ENCODE measurements at places on chromosomes 11 and 22.

GRCh38 chr11:118908901-118909618 lies 16.7 kb downstream of the BCL9L start:
- no peak for DNase-seq

- no peak for DNase-seq
These were observed 22.4 kb upstream of the APOBEC3A start for GRCh38 chr22:38935023-38935422.

DNA sequence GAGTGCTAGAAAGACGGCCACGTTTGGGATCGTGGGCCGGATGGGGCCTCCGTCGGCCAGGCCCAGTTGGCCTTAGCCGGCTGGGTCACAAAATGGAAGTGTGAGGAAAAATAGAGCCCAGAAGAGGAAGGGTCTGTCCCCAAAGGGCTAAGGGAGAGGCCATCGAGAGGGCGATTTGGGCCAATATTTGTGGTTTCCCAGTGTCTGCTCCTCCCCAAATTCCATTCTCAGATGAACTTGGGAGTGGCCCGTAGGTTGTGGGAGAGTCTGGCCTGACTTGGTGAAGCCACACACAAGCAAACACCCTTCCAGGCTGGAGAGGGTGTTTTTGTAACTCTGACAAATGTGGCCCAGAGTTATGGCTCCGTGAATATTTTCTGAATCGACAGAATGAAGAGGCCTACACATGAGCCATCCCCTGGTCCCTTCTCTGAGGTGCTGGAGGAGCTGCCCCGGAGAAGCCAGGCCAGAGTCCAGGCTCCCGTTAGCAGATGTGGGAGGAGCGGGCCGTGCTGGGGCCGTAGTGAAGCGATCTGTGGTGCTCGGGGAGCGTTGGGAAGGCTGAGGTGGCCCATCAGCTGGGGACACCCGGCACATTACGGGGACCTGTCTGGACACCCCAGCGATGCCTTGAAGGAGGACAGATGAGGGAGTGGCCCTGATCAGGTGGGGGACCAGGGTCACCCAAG lies 73.5 kb upstream of the PPARA start:
- no peak for DNase-seq

GRCh38 chr11:77199137-77199745 lies 71.2 kb downstream of the MYO7A start:
- no peak for DNase-seq

GRCh38 chr22:40668611-40669411 lies 10.5 kb upstream of the MCHR1 start:
- DNase-seq: no peak

GRCh38 chr11:102317768-102318103 lies 452 bp downstream of the BIRC3 start:
- DNase-seq: no peak

DNA sequence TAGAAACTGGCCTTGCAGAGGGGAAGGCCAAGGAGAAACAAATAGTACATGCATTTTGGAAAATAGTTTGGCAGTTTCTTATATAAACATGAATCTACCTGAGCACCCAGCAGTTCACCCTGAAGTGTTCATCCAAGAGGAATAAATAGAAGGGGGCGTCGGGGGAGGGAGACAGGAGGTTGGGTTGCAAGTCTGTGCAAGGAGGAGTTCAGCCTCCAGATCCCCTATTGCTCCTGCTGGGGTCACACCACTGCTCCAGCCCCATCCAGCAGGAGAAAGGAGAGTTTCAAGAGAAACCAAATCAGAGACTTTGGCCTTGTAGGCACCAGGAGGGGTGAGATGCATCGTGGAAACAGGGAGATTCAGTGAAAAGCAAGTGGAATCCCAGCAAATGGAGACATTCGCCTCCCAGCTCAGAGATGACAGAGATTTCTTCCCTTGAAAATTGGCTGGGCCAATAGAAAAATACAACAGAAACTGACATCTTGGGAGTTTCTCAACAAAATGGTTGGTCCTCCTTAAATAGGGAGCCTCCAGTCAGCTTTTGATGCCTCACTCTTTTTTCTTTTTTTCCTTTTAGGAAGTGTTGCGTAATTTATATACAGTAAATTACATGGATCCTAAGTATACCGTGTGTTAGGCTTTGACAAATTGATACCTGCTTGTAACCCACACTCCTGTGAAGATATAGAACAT lies 34.1 kb downstream of the OTOG start:
- no peak for DNase-seq

DNA sequence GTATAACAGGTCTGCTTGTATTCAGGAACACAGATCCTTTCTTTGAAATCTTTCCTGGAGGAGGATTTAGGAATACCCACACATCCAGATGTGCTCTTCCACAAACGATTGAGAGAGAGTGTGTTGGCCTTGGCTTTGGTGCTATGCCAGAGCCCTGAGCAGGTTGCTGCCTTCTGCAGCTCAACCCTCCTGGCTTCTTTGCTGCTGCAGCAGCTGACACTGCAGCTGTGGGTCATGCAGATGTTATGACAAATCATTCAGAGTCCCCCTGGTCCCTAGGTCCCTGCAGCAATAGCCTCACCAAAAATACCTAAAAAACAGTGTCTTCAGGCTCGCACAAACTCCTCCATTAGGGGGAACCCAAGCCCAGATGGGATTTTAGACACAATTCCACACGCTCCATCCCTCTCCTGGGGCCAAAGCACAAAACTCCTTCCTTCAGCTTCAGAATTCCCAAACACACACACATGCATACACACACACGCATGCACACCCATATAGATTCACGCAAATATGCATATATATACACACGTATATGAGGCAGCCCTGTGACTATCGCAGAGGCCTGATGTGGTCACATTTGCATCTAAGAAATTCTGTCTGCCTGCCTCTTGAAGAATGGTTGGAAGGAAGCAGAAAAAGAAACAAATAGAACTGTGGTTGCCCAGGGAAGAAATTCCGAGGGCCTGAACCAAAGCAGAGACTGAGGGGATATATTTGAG lies 35.4 kb downstream of the SLN start:
- DNase-seq: no peak

DNA sequence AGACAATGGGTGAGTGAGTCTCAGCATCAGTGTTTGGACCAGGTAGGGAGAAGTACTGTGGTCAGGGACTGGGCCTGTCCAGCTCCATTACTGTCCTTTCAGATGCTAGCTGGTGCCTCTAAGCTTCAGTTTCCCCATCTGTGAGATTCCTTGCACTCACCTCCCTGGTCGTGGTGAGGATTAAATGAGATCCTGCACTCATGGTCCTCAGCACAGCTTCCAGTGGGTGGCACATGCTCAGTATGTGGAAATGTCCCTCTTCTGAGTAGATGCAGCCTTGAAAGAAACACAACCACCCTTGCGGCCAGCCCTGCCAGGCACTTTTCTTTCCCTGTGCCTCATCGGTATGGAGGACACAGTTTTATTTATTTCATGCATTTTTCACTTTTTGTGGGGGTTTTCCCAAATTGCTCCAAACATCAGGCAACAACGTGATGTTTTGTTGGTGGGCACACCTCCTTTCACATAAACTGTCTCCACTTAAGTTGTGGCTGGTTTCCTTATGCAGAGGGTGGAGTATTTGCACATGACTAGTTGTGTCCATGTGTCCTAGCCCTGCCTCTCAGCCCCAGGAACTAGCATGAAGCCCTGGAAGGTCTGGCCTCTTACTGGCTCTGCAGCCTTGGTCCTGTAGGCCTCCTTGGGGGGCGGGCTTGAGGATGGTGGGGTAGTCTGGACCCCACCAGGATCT lies 1.1 kb downstream of the LZTR1 start:
- DNase-seq: no peak

- DNase-seq: no peak
These were observed 1306.0 kb downstream of the TBC1D22A start for GRCh38 chr22:48068323-48068885.

DNA sequence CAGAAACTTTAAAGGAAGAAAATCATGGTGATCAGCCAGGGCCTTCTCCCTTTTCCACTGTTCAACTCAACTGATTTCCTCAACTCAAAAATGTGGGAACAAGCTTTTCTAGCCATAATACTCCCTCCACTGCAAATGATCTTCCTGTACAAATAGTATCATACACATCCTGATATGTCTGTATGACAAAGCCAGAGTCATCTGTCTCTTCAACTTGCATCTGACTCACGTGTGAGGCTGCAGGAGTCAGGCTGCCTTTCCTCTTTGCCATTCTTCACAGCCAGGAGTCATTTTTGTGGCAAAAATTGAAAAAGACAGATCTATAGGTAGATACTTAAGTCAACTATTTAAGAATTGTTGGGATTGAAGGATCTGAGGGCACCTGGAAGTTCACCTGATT lies 13.3 kb downstream of the PATZ1 start:
- no peak for DNase-seq

- no peak for DNase-seq
These were observed 13.9 kb upstream of the TP53AIP1 start for GRCh38 chr11:128956401-128957201.

DNA sequence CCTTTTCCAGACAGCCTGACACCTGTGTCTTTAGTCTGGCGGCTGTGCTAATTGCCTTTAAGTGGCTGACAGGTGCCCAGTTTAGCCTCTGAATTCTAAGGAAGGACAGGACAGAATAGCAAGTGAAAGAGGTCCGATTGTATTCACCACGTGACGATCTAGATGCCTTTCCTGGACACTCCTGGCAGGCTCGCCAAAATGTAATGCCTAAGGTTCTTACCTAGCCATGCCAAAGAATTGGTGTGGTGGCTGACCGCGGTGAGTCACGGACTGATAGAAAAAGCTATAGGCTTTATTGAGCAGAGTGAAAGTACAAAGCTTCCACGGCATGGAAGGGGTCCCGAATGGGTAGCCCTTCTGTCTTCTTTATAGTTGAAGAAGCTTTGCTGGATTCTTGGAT lies 26.7 kb downstream of the ANKRD42 start:
- DNase-seq: no peak

- no peak for DNase-seq
These were observed 454.3 kb upstream of the KIRREL3 start for GRCh38 chr11:127454856-127455255.

DNA sequence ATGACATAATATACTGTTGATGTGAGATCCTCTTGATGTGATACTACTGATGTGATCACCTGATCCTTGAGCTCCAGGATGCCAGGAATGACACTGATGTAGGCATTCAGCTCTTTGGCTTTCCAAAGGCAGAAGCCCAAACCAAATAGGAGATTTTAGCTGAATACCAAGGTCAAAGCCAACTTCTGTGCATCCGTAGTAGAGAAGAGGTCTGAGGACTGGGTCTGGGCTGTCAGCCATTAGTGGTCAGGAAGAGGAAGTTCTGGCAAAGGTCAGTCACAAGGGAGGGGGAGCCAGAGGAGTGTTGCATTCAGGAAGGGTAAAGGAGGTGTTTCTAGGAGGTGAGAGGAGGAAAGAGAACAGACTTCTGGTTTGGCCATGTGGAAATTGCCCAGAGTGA lies 53.4 kb upstream of the PARVG start:
- DNase-seq: no peak

DNA sequence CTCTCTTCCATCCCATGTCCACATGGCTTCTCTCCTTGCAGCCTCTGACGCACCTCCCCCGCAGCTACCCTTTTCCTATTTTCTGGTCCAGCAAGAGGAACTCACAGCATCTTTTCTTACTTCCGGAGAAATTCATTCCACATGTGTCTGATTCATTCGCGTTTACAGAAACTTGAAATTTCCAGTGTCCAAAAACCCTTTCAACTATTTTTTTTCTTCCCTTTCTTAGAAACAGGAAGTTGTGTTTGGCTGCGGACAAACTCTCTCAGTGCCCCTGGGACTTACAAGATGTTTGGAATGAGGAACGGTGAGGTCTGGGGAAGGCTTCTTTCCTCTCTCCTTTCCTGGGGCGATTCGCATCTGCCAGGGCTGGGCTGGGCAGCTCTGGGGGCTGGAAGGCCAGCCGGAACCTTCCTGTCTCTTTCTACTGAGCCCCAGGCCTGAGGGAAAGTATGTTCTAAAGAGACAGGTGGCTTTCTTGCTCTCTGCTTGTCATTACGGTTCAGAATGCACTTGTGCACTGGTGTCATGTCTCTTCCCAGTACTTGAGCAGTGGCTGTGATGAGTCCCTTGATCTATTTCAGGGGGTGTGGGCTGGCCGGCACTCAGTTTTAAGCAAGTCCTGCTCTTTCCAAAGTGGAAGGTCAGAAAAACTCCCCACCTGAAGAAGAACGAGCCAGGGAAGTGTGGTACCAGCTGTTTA lies 27.5 kb downstream of the ADAMTS8 start:
- DNase-seq: no peak

GRCh38 chr11:57417056-57417455 lies 9.9 kb downstream of the SLC43A3 start:
- DNase-seq: no peak

GRCh38 chr11:59859673-59860072 lies 6.6 kb downstream of the TCN1 start:
- DNase-seq: no peak

- DNase-seq: no peak
These were observed 10.3 kb downstream of the SYT13 start for GRCh38 chr11:45275828-45276227.

GRCh38 chr11:19792510-19792909 lies 79.9 kb downstream of the NAV2 start:
- no peak for DNase-seq

GRCh38 chr22:46849951-46850350 lies 87.5 kb downstream of the TBC1D22A start:
- DNase-seq: no peak

- DNase-seq: no peak
These were observed 2.0 kb downstream of the MYH9 start for GRCh38 chr22:36385491-36386350.

DNA sequence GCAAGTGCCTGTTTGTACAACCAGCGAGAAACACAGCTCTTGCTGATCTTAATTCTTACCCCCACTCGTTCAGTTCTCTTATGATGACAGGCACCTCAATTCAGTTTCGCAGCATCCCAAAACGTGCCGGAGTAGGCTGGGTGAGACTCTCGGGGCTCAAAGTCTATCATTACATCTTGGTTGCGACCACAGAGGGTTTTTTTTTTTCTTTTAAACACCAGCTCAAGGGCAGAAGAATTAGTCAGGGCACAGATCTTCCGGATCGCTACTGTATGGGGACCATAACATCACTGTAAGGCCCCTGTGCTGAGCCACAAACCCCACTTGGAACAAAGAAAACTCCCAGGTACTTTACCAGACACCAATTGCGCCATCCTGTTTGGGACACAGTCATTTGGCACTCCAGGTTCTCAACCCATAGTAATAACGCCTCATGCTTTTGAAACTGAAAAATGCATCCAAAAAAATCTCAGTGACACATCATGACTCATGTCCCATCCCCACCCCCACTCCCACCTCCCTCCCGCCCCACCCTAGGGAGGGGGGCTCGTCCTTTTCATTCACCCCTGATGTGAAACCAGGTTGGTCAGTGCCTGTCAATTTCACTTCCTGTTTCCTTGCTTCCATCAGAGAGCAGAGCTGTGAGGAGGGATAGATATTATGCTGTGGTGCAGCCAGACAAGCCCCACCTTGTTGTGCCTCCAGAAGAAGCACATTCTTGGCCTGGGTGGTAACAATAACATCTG lies 41.0 kb upstream of the CD5 start:
- peak; percentile 81 for DNase-seq
